Panc1 (cell line): ENCODE measurements at places on chromosomes 2 and 18. TPM values are rescaled to one million over a fixed set of nuclear protein-coding genes. Genes with fewer than 3 reads are reported as not detected.

Gene ZEB2
- total RNA-seq, result 1.1 TPM

Gene REEP1
- 0.23 TPM for total RNA-seq

Gene PCARE
- not detected for total RNA-seq

Gene SNTG2
- not detected for total RNA-seq

Gene MRPL30
- total RNA-seq, result 25.6 TPM

Gene NRP2
- total RNA-seq, result 6.7 TPM

Gene TBC1D8
- total RNA-seq, result 139 TPM

Gene ADAM23
- total RNA-seq, result 0.18 TPM

Gene BMP10
- total RNA-seq, result not detected

Gene PROKR1
- not detected for total RNA-seq

Gene ABCG8
- 0.03 TPM for total RNA-seq

Gene CTLA4
- total RNA-seq, result 0.08 TPM

Gene SOWAHC
- total RNA-seq, result 23.4 TPM

Gene LRRTM4
- 0.23 TPM for total RNA-seq

Gene SCYGR4
- total RNA-seq, result not detected

Gene CLEC4F
- total RNA-seq, result not detected

Gene CELF4
- not detected for total RNA-seq

Gene CD8B2
- total RNA-seq, result not detected

Gene CHMP1B
- total RNA-seq, result 17.1 TPM

Gene FEV
- total RNA-seq, result not detected

Gene UGT1A1
- total RNA-seq, result not detected

Gene CROCC2
- 0.23 TPM for total RNA-seq

Gene BOD1L2
- total RNA-seq, result not detected

Gene COL4A3
- total RNA-seq, result 0.18 TPM

Gene ANKRD29
- 0.67 TPM for total RNA-seq

Gene SERPINB12
- not detected for total RNA-seq

Gene RGPD4
- total RNA-seq, result not detected

Gene CARF
- total RNA-seq, result 8.0 TPM
